ENCODE measurements at places on chromosomes 3 and 15.
A peak's percentile ranks its signal among the peaks of the same experiment; 100 is the strongest.

DNA sequence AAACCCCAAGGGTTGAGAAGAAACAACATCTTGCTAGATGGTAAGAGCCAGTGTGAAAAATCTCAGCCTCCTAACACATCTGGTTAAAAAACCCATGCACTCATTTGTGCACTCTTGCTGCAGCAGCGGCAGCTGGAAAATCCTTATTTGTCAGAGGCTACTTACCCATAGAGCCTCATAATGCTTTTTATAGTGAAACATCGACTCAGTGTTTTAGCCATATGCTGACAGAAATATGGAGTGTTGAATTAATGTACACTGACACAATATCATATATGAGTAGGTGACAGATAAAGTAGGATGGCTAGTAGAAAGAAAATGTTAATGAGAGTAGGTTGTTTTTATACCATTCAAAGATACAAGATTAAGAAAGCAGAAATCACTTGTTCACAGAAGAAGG, 13.0 kb downstream of the SLC9A9 start:
- no peak for DNase-seq

DNA sequence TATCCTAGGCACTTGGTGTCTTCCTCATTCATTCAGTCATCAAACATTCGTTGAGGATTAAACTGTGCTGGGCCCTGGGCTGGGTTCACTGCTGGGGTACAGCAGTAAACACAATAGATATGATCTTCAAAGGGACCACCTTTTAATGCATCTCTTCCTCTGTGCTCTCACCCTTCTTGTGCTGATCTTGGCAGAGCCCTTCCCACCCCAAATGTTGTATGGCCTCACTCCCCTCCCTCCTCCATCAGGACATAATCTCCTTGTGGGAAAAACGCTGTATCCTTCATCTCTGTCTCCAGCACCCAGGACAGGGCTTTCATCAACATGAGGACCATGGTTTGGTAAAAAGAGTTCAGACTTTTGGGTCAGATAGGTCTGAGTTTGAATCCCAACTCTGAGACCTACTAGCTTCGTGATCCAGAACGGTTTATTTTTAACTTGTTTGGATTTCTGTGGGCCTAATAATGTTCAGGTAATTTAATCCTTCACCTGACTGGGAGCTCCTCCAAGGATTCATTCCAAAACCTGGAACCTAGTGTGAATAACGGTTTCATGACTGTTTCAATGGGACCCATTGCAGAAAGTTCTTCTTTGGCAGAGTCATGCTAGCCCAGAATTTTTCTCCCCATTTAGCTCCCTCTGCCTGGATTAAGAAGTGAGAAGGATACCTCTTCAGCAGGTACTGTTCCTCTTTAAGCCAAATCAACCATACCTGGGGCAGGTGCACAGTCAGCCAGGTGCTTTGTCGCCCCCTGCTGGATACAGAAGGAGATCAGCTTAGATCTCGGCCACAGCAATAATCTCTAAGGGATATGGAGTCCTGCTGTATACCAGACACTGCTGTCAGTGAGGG, 5.2 kb upstream of the WNT7A start:
- DNase-seq, result no peak

GRCh38 chr3:31891876-31892455, 89.1 kb downstream of the OSBPL10 start:
- DNase-seq, result no peak

DNA sequence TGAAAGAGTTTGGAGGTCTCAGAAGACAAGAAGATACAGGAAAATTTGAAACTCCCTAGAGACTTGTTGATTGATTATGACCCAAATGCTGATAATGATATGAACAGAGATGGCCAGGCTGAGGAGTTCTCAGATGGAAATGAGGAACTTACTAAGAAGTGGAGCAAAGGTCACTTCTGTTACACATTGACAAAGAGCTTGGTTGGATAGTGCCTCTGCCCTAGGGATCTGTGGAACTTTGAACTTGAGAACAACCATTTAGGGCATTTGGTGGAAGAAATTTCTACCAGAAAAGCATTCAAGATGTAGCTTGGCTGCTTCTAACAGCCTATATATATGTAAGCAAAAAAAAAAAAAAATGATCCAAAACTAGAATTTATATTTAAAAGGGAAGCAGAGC, 48.9 kb upstream of the NAALADL2 start:
- DNase-seq, result no peak

DNA sequence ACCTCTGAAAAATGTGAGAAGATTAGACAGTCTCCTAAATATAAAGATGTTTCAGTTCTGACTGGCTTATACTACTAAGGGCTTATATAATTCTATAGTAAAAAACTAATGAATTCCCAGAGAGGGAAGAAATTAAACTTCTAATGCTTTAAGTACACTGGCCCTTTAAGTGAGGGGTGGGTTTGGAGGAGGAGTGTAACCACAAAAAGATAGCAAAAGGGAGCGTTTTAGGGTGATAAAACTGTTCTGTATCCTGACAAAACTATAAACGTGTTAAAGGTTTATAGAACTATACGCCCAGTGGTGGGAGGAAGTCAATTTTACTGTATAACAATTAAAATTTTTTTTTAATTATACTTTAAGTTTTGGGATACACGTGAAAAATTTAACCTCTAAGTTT, 45.8 kb downstream of the CEP152 start:
- DNase-seq, result no peak

GRCh38 chr3:9203317-9203716, 46.1 kb downstream of the SRGAP3 start:
- DNase-seq, result no peak

- DNase-seq, result no peak
Observed at GRCh38 chr3:126014252-126014651, 45.3 kb downstream of the ROPN1B start.

- DNase-seq, result no peak
Observed at GRCh38 chr15:35309886-35310285, 224.8 kb upstream of the NANOGP8 start.

DNA sequence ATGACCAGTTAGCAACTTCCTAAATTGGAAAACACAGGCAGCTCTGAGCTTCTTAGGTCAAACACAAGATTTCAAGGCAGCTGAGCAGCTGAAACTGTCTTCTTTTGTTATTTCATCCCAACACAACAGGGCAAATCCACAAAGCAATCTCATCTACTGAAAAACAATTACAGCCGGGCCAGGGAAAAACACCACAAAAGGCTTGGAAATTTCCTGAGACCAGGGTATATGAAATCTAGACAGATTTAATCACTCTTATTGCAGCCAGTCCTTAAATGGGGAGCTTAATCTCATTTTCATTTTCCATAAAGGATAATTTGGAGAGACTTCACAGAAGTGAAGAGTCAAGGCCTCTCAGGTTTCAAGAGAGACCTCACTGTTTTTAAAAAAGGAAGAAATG, 181.8 kb downstream of the SSR3 start:
- peak; percentile 20 for DNase-seq

DNA sequence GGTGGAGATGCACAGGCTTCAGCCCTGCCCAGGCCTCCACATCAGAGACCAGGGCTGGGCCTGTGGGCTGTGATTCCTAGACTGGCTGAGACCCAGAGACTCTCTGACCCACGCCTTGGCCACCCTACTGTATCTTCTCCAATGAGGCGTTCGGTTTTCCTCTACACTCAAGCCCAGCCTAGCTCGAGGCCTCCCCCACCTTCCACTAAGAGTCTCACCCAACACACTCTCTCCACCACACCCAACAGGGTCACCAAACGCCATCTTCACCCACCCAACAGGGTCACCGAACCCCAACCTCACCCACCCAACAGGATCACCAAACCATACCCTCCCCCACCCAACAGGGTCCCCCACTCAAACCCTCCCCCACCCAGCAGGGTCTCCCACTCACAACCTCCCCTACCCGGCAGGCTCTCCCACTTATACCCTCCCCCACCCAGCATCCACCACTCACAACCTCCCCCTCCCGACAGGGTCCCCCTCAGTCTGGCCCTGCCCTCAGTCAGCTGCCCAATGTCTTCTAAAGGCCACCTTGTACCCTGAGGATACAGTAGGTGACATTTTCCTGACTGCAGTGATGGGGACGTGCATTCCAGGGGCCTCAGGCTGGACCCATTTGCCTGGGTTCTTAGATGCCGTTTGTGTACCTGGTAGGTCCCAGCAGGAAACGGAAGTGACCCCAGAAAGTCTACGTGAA, 20.4 kb downstream of the CFAP100 start:
- DNase-seq, result no peak

GRCh38 chr15:40618906-40619305, 24.9 kb downstream of the KNL1 start:
- no peak for DNase-seq

GRCh38 chr3:50320853-50321335, 1.7 kb downstream of the HYAL2 start:
- DNase-seq, result no peak

- no peak for DNase-seq
Observed at GRCh38 chr15:66819084-66819483, 117.0 kb downstream of the SMAD6 start.

DNA sequence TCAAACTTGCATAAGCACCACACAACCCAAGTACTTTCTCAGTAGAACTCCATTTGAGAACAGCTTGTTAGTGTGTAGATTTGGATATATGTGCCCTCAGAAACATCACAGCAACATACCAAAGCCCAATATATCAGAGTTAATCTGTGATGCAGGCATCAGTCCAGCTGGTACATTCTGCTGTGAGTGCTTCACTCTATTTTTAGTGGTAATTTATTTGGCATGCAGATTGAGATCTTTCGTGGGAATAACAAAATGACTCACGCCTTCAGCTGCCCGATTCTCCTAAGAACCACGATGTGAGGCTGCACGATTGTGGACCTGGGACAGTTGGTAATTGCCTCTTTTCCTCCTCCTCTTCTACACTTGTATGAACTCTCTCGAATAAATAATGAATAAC, 730.7 kb downstream of the SQOR start:
- DNase-seq, result no peak

DNA sequence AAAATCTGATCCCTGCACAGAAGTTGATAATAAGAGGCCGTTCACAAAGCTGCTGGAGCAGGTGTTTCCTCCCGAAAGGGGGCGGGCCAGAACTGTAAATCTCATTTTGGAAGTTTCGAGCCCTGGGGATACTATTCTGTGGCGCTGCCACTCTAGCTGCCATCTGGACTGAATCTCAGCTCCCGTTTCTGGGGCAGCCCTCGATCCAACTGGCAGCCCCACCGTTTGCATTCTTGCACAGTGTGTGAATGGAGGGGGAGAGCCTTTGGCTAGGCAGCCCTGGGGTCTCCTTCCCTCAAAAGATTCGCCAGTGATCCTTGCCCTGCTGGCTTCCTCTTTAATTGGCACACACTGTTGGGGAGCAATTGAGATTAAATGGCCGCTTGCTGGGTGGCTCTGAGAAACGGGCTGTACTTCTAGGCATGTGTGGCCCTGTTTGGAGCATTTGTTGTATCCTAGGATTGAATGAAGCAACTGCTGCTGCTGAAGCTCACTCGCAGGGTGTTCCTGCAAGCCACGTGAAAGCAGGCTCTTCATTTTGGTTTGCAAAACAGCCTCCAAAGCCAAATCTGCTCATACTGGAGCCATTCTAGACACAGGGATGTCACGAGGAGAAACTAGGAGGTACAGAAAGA, 57.2 kb upstream of the TOPAZ1 start:
- no peak for DNase-seq

Measured in SK-N-MC (cell line).